Smooth muscle cell of trachea (primary cell): ENCODE measurements at places on chromosomes 5 and 9. TPM values are rescaled to one million over a fixed set of nuclear protein-coding genes. Genes with fewer than 3 reads are reported as not detected.

SLC36A2 gene
- total RNA-seq, result not detected in 2 replicates

MEGF10 gene
- under 0.01 TPM in 1 of 2 replicates, not detected in the other for total RNA-seq

FGFR4 gene
- total RNA-seq, result 20.1 and 36.7 TPM in 2 replicates

DIPK1B gene
- total RNA-seq, result 0.58 and 2.2 TPM in 2 replicates

OR13C9 gene
- not detected in 2 replicates for total RNA-seq

AMBP gene
- total RNA-seq, result 0.15 and 0.17 TPM in 2 replicates

FBP1 gene
- total RNA-seq, result not detected in 2 replicates

ACOT12 gene
- total RNA-seq, result 1.6 and 2.2 TPM in 2 replicates

MLANA gene
- total RNA-seq, result not detected in 2 replicates
